ENCODE measurements at places on chromosomes 3 and 15. TPM values are rescaled to one million over a fixed set of nuclear protein-coding genes. Genes with fewer than 3 reads are reported as not detected.

HTR3D gene
- polyA plus RNA-seq, result not detected

GRCh38 chr3:161395115-161396012 lies 24.0 kb upstream of the SPTSSB start:
- H3K27ac ChIP-seq, result no peak overlapping the region
- DNase-seq, result no peak
- no peaks in the 10 kb centered on the region for H3K4me1 ChIP-seq
- no peaks in the 10 kb centered on the region for H3K36me3 ChIP-seq

GRCh38 chr3:173045770-173046382 lies 95.2 kb downstream of the SPATA16 start:
- no peak overlapping the region for H3K27ac ChIP-seq
- H3K27me3 ChIP-seq, result no peaks in the 10 kb centered on the region
- H3K36me3 ChIP-seq, result no peaks in the 10 kb centered on the region
- no peak overlapping the region for H3K4me3 ChIP-seq

DNA sequence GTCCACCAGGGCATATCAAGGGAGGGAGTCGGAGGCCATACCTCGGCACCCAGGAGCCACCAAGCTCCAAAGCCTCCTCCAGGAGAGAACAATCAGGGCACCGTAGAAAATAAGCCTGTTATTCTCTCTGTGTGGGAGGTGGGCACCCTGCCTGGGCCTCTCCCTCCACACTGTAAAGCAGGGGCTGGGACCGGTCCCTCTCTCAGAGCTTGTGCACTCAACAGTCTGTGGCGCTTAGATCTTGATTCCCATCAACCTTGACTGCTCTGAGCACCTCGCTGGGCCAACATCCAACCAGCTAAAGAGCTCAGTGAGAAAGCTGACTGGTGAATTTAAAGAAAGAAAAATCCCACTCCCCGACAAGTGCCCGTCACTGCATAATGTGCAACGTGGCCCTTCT lies 53.0 kb downstream of the PCSK6 start:
- H3K4me1 ChIP-seq, result peaks cover 8% of the 10 kb centered on the region
- H3K4me3 ChIP-seq, result no peak overlapping the region
- H3K27me3 ChIP-seq, result peaks cover 5% of the 10 kb centered on the region
- H3K27ac ChIP-seq, result no peak overlapping the region
- H3K36me3 ChIP-seq, result no peaks in the 10 kb centered on the region

CHST13 gene
- polyA plus RNA-seq, result 0.41 TPM

- no peaks in the 10 kb centered on the region for H3K4me1 ChIP-seq
- no peaks in the 10 kb centered on the region for H3K36me3 ChIP-seq
- no peak for DNase-seq
- no peak overlapping the region for H3K4me3 ChIP-seq
These were observed 23.1 kb downstream of the DCLK3 start for GRCh38 chr3:36741285-36741684.

- no peaks in the 10 kb centered on the region for H3K4me1 ChIP-seq
- no peaks in the 10 kb centered on the region for H3K36me3 ChIP-seq
- no peak for DNase-seq
- H3K4me3 ChIP-seq, result no peak overlapping the region
These were observed 28.8 kb upstream of the GYG1 start for GRCh38 chr3:148962513-148962912.

GRCh38 chr15:62895905-62896316 lies 146.6 kb upstream of the TPM1 start:
- no peaks in the 10 kb centered on the region for H3K27me3 ChIP-seq
- H3K36me3 ChIP-seq, result no peaks in the 10 kb centered on the region
- no peak overlapping the region for H3K4me3 ChIP-seq
- H3K27ac ChIP-seq, result peak overlapping the region; percentile 91
- peaks cover 23% of the 10 kb centered on the region for H3K4me1 ChIP-seq
- DNase-seq, result no peak

GRCh38 chr15:72312605-72313447 lies 7.1 kb downstream of the CELF6 start:
- peaks cover 9% of the 10 kb centered on the region for H3K4me1 ChIP-seq
- no peak overlapping the region for H3K4me3 ChIP-seq
- DNase-seq, result peak; percentile 81
- peaks cover 4% of the 10 kb centered on the region for H3K27me3 ChIP-seq

DNA sequence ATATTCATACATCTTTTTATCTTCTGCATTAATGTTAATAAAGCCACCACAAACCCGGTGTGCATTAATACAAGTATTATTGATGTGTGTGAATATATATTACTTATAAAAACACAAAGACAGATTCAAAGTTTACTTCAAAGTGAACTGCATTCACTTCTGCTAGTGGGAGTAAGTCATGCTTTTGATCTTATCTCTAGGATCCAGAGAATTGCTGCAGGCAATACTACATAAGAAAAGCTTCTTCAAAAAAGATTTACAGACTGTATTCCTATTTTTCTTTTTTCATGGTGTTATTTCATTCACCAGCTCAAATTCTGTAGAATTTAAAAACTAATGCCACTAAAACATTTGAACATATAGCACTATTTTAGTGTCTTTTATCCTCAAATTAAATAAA lies 87.5 kb upstream of the CBLB start:
- no peak for DNase-seq
- no peaks in the 10 kb centered on the region for H3K36me3 ChIP-seq
- H3K4me3 ChIP-seq, result no peak overlapping the region
- no peak overlapping the region for H3K27ac ChIP-seq
- H3K4me1 ChIP-seq, result no peaks in the 10 kb centered on the region
- no peaks in the 10 kb centered on the region for H3K27me3 ChIP-seq

- no peak overlapping the region for H3K4me3 ChIP-seq
- H3K27me3 ChIP-seq, result no peaks in the 10 kb centered on the region
- H3K27ac ChIP-seq, result peak overlapping the region; percentile 3
- H3K36me3 ChIP-seq, result peaks cover 84% of the 10 kb centered on the region
- no peaks in the 10 kb centered on the region for H3K4me1 ChIP-seq
These were observed 169.3 kb downstream of the GREM1 start for GRCh38 chr15:32887090-32887489.

- no peaks in the 10 kb centered on the region for H3K36me3 ChIP-seq
- DNase-seq, result no peak
- no peaks in the 10 kb centered on the region for H3K4me1 ChIP-seq
- no peak overlapping the region for H3K27ac ChIP-seq
These were observed 74.9 kb upstream of the XCR1 start for GRCh38 chr3:46102059-46102779.

PEX5L gene
- polyA plus RNA-seq, result not detected

DNA sequence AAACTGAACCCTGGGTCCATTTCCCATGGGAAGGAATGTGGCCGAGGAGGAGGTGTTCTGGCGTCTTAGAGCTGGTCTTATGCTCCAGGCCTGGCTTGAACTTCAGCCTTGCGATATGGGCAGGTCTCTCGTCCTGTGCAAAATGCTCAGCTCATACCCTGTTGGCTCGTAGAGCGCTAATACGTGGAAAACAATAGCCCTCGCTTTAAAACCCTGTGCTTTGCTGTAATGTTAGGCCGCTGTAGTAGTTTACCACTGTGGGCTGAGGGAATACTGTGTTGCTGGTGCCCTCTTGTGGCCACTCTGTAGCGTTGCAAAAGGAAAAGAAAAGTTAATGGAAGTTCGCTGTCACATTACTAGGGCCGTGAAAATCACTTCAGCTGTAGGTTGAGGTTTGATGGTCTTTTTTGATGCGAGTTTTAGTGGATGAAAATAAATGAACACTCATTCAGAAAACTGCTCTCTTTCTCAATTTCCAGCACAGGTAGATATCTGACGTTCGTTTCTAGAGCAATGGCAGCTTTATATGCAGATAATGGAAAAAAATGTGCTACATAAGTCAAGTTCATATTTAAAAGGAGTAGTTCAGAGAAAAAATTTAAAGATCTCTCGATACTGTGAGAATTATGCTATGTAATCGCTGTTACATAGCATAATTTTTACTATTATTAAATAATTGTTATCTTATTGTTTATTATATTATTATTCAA lies 92.9 kb downstream of the MCTP2 start:
- H3K27me3 ChIP-seq, result no peaks in the 10 kb centered on the region
- peaks cover 3% of the 10 kb centered on the region for H3K4me1 ChIP-seq
- no peaks in the 10 kb centered on the region for H3K36me3 ChIP-seq
- peak overlapping the region; percentile 38 for H3K4me3 ChIP-seq
- peak; percentile 68 for DNase-seq
- H3K27ac ChIP-seq, result no peak overlapping the region
